Posterior cingulate gyrus (tissue), 11 donors: ENCODE measurements at places on chromosomes 2 and 18.
A peak's percentile ranks its signal among the peaks of the same experiment; 100 is the strongest.

GRCh38 chr18:54052732-54053429 is 171.6 kb downstream of the MBD2 start:
- no peak for DNase-seq

DNA sequence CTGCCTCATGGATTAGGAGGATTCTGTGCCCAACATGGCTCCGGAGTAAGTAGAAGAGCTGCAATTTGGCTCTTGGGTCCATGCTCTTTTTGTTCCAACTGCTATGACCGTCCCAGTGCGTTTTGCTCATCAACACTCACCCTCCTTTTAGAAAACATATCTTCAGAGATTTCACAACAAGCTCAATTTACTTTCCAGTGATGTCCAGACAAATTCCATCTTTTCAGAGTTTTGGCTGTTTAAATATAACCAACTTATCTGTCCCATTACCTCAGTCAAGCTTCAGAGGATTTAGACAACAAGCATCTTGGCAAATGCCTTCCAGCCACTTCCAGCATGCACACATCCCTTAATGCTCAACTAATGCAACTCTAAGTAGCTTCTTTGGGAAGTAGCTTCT is 6.9 kb upstream of the SLC14A2 start:
- no peak for DNase-seq

- DNase-seq = no peak
Measured at GRCh38 chr2:25494616-25495015, 152.9 kb upstream of the DNMT3A start.

DNA sequence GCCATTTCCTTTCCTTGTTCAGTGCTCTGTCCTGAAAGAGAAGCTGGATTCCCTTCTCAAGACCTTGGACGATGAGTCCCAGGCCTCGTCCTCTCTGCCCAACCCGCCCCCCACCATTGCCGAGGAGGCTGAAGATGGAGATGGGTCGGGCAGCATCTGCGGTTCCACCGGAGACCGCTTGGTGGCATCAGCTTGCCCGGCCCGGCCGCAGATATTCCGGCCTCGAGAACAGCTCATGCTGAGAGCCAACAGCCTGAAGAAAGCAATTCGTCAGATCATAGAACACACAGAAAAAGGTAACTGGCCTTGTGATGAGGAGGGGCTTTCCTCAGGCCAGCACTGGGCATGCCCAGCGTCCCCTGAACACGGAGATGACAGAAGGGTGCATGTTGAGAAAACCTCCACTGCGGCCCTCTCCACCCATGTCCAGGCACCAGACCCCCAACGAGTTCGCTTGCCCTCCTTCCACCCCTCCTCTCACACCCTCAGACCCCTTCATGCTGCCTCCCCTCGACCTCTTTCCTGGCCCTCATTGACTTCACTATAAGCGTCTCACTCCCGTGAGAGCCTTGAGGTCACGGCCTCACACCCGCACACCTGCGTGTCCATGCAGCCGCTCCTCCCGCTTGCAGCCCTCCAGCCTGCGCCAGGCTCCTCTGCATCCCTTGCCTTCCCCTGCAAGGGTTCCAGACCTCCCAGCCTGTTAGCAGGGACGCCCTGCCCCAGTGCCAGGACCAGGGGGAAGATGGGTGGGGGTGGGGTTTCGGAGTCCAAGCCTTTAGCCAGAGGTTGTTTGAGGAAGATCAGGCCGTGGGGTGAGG is 95.0 kb downstream of the DGKD start:
- peak; percentile 94 for DNase-seq

DNA sequence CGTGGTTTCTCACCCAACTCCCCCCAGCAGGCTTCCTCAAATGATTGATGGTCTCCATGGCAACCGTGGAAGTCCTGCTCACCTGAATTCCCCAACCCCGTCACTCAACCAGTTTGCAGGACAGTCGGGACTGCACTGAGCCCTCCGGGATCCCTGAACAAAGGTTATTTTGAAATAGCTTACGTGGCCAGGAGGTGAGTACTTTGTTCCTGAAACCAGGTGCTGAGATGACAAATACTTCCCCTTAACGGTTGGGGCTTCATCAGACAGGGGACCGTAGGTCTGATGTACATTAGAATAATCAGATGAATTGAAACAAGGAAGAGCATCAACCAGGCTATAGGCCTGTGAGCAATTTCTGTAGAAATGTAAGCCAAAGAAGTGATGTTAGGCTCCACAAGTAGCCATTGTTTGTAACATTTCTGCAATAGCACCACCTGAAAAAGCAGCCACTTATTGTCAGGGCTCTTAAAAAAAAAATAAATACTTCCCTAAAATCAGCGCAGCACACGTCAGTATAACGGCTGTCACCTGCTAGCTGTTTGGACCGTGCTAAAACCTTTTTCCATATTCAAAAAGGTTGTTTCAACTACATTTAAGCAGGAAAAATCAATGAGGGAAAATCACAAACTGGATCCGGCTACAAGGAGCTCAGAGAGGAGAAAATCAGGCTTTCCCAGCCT is 206.4 kb upstream of the ID2 start:
- DNase-seq = no peak

- DNase-seq = no peak
Measured at GRCh38 chr18:74722237-74722636, 124.6 kb downstream of the ZNF407 start.

DNA sequence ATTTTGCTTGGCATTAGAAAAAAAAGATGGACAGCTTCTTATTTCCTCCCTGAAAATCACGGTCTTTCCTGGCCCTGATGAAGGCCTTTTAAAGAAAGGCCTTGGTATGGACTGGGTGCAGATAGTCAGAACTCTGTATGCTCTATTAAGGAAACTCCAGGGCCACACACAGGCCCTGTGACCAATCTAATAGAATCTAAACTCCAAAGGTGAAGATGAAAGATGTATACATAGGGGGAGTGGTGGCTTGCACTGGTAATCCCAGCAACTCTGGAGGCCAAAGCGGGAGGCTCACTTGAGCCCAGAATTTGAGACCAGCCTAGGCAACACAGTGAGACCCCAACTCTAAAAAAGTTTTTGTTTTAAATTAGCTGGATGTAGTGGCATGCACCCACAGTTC is 37.3 kb downstream of the OXER1 start:
- no peak for DNase-seq

DNA sequence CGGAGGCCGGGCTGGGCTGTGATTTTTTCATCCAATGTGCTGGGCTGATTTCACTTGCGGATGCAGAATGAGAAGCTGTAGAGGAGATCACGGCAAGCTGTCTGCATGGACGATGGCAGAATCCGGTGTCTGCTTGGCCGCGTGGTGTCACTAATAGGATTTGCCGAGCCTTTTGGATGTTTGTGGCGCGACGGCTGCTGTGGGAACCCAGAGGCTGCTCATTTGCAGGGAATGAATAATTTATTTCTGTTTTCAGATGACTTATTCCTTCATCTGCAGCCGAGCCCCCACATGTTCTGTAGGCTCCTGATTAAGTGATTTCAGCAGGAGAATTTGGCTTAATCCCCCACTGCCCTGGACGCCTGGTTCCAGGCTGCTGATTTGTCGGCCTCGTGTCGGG is 62.6 kb downstream of the ODC1 start:
- no peak for DNase-seq

DNA sequence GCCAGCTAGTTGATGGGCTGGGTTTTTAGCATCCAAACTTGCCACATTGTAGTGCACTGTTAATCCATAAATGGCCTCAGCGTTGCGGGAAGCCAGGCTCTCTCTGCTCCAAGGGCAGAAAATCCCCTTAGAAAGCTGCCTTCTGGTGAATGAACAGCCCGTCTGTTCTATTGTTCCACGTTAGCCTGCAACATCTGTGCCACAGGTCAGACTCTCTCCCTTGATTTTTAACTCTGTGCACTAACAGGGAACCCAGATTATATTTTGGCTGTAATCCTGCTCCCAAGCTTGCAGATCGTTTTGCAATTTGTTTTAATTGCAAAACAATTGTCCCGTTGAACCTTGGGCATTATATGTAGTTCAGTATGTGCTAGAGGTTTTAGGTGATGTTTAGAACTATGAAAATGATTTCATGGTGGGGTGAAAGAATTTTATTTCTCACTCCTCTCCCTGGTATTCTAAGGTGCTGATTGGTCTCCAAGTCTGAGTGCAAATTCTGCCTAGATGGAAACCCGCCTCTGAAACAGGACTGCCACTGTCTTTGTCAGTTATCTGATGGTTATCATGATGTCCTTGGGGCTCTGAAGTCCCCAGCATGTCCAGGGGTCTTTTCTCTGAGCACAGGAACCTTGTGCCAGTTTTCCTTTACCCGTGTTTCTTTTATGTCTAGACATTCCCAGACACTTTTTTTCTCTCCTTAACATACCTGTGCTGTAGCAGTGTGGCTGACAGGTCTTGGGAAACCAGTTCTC is 106.6 kb downstream of the MAP4K4 start:
- no peak for DNase-seq

DNA sequence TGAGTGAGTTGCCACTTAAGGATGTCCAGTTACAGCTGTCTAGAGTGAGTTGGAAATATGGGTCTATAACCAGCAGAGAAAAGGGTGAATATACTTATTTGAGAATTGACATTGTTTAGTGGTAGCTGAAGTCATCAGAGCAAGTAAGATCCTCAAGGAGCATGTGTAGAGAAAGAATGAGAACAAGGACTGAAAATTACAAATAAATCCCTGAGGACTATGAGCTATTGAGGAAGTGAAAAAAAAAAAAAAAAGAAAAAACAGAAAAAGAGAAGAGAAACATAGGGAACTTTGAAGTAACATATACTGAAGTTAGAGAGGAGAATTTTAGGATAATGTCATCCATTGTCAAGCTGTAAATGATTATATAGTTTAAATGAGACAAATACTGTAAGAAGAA is 134.0 kb upstream of the CCDC68 start:
- no peak for DNase-seq

DNA sequence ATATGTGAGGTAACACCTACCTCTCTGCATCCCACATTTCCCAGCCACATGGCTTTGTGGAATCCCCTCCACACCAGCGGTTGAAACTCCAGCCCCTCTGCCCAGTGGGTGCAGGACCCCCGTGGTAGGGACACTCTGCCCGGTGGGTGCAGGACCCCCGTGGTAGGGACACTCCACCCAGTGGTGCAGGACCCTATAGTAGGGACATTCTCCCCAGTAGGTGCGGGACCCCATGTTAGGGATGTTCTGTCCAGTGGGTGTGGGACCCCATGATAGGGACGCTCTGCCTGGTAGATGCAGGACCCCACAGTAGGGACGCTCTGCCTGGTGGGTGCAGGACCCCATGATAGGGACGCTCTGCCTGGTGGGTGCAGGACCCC is 11.5 kb downstream of the COPS9 start:
- DNase-seq = no peak

DNA sequence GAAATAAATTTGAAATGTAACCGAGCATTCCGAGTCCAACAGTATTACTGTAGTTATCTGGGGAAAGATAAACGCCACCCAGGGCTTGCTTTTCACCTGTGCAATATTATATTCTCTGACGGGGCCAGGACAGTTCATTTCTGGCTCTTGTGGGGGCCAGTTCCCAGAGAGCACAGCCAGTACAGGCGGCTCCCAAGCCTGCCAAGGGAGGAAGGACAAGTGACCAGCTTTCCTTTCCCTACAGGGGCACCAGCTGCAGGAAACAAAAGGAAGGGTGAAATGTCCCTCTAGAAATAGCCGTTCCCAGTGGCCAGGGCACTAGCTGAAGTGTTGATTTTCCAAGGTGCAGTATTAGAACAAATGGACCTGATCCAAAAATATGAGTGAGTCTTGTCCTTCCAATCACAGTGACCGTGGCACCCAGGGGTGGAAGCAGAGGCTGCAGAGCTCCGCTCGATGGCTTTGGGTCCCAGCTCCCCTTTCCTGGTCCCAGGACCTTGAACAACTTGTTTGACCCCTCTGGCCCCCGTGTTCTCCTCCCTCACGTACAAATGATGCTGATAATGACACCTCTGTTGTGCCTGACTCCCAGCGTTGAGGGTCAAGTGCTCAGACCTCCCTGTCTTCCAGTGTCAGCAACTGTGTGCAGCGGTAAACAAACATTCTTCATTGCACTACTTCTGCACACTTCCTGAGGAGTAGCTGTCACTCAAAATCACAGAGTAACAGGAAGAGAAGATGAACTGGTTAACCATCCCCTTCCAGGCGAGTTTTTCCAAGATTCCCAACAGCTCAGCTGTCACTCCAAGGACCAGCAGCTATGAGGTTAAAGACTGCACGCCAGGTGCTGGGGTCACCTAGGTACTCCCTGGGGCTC is 40.9 kb downstream of the GYPC start:
- DNase-seq = no peak

GRCh38 chr2:139427164-139427563 is 647.0 kb upstream of the NXPH2 start:
- no peak for DNase-seq

- peak; percentile 74 for DNase-seq
Measured at GRCh38 chr2:55168221-55169154, 63.6 kb downstream of the CLHC1 start.

- no peak for DNase-seq
Measured at GRCh38 chr2:363824-364470, 76.1 kb upstream of the ALKAL2 start.
